NCI-H2029 treated with DMSO at 0.1 percent for 48 hours (cell line): ENCODE measurements at places on chromosomes 13 and 19.

DNA sequence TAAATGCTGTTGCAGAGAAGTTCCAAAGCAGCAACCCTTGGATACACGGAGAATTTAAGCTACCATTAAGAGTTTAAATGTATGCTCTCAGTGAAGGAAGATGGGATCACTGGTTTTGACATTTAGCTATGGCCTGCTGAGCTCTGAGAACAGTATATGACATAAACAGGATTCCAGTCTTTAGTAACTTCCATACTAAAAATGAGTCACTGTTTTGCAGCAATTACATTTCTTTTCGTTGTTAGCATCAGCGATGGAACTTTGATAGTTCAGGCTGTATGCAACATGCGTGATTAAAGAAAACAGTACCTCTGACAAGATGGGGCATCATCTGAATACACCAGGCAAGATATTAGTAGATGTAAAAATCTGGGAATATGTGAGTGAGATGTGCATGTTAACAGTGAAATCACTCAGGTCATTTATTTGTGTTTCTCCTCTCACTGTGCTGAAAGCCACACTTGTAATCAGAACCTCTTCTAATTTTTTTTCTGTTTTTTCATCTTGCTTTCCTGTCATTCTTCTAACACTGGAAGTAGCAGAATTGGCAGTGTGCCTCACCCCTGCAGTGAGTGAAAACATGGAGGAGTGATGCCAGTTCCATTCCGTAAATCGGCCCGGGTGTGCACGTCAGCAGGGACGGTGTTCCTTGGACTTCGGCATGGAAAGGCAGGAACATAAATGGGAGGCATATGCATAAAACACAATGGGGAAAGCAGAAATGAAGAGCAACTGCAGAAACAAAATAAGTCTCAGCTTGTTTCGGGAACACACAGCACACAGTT lies 361.5 kb downstream of the OXGR1 start:
- DNase-seq, result no peak

GRCh38 chr19:32824916-32825608 lies 44.5 kb downstream of the SLC7A9 start:
- DNase-seq, result no peak

DNA sequence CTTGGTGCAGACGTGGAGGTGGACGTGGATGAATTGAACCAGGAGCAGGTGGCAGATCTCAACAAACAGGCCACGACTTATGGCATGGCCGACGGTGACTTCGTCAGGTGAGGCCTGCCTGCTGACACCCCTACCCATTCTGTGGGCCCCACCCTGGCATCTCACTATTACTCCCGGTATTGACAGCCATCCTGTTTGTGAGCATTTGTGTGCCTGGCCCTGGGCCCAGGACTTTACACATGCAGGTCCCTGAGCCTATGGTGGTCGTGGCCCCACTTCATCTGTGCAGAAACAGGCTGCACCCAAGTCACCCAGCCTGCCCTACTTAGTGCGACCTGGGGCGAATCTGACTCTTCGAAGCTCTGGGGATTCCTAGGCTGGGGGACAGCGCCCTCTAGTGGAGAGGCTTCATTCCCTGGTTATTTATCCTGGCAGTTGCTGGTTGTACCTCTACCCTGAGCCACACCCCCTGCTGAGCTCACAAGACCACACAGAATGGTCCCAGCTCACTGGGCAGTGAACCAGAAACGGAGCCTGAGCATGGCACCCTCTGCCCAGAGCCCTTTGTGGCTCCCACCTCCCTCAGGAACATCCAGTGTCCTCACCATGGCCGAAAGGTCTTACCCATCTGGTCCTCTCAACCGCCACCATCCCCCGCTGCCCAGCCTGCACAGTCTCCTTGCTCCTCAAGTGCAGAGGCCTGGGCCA lies 16.9 kb downstream of the ZNF296 start:
- DNase-seq, result peak; percentile 38

DNA sequence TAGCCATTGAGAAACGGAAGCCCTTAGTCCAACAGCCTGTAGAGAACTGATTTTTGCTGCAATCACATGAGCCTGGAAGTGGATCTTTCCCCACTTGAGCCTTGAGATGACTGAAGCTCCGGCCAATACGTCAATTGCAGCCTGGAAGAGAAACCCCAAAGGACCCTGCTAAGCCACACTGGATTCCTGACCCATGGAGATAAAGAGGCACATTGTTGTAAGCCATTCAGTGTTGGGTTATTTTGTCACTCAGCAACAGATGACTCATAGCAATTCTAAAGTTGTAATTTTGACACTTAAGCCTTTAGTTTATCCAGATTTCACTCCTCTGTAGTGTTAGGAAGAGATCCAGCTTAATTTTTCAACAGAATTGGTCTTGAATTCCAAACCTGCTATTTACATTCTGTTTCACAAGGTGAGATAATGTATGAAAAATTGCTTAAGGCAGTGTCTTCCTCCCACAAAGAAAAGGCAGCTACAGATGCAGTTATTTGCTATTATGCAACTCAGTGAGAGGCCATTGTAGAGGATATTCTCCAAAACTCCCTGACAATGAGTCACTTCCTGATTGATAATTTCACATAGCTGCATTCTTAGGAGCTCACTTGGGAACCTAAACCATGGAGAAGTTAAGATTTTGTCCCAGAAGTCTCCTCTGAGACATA lies 59.4 kb upstream of the TSHZ3 start:
- no peak for DNase-seq

DNA sequence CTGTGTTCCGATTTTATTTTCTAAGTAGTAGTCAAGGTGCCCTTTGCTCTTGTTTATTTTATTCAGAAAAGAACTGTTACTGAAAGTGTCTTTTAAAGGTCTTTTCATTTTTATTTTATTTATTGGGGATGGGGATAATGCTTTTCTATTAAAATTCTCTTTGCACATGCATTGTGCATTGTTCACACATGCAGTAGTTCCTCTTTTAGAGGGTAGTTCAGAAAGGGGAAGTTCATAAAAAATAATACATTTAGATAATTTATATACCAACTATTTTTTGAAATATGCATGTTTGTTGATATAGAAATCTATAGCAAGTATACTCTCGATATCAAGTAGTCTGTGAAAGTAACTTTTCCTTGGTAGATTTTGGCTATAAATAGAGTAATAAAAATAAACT lies 3.5 kb downstream of the GPC5 start:
- DNase-seq, result no peak

- no peak for DNase-seq
These were observed 154.2 kb downstream of the TNFRSF19 start for GRCh38 chr13:23724196-23724970.

GRCh38 chr13:91323349-91323748 lies 24.1 kb upstream of the MIR17HG start:
- DNase-seq, result no peak

GRCh38 chr13:21016487-21016886 lies 44.9 kb downstream of the LATS2 start:
- DNase-seq, result no peak

DNA sequence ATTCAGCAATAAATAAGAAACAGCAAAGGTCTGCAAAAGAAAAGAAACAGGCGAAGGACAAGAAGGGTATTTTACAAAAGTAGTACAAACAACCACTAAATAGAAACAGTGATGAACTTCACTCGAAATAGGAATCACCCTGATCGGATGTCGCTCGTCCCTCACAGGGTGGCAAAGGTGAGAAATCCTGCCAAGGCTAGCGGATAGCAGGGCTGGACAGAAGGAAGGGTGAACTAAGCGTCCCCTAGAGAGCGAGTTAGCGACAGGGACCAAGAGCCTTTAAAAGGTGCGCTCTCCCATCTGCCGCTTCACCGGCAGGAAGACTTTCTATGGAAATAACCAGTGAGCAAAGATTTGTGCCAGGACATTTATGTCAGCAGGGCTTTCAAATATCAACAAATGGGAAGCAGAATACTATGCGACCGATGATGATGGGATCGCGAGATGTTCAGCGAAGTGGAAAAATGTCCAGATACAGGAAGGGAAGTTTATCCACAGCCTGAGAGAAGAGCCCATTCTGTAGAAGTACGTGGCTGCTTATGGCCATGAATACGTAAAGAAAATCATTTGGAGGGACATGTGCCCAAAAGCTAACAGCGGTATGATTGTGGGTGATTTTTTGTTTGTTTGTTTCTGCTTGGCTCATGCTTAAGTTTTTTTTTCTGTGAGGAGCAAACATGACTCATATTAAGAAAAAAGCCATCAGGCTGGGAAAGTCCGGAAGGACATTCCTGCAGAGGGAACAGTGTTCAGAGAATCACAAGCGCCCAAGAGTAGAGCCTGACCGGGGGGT lies 18.9 kb downstream of the ELAVL1 start:
- no peak for DNase-seq

DNA sequence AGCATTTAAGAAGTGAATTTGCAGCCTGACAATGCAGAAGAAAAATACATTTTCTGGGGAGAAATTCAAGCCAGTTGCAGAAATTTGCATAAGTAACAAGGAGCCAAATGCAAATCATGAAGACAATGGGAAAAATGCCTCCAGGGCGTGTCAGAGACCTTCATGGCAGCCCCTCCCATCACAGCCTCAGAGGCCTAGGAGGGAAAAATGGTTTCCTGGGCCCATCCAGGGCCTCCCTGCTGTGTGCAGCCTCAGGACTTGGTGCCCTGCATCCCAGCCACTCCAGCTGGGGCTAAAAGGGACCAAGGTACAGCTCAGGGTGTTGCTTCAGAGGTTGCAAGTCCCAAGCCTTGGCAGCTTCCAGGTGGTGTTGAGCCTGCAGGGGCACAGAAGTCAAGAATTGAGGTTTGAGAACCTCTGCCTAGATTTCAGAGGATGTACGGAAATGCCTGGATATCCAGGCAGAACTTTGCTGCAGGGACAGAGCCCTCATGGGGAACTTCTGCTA lies 16.7 kb upstream of the ITM2B start:
- DNase-seq, result no peak

DNA sequence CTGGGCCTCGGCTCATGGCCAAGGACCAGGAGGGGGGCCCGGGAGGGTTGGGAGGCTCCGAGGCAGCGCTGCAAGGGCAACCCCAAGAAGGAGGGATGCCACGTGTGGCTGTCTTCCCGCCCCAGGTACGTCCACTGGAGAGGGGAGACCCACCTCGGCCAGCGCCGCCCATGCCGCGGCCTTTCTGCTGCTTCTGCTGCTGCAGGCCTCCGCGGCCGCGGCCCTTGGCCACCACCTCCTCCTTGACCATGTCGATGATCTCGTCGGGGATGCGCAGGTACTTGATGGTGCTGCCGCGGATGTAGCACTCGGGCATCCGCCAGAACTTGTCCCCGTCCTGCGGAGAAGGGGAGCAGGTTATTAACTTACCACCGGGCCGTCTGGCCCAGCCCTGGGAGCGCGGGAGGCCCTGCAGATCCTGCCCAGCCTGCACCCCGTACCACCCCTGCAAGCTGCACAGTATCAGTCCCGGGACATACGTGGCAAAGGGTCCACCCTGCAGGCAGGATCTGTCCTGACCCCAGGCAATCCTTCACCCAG lies 13.3 kb downstream of the LSM4 start:
- DNase-seq, result no peak

DNA sequence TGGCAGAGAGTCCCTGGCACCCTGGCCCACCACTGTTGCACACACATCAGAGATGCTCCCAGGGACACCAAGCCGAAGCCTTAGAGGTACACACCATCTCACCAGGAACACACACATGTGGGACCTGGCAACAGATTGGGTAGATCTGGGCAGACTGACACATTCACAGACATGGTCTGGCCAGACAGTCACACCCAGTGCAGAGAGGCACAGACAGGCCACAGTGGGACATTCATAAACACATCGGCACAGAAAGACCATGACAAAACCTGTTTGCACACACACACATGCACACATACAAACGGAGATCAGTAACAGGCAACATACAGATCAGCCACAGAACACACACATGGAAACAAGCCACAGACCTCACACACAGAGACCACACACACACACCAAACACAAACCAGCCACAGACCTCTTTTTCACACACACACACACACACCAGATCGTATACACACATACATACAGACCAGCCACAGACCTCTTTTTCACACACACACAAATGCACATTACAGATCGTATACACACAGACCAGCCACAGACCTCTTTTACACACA lies 6.3 kb upstream of the JUNB start:
- DNase-seq, result no peak

- DNase-seq, result no peak
These were observed 35.1 kb downstream of the TMEM161A start for GRCh38 chr19:19103167-19103566.

DNA sequence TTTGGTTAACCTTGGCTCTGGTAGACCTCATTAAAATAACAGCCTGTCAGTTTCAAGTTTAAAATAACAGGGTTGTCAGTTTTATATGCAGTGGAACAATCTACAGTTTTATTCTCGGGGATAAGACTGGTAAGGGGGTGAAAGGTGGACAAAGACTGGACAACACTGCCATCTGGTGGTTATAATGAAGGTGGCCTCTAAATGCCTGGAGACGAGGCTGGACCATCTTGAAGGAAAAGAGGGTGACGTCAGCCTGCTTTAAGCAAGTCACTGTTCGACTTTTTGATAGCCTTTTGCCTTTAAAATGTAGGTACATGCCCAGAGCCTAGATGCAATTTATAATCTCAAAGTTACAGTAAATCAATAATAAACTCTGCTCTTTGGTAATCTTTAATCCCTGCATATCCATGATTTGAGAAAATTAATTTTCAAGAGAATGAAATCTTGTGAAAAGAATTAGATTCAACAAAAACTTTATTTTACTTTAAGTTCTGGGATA lies 117.0 kb downstream of the DCT start:
- peak; percentile 45 for DNase-seq

- no peak for DNase-seq
These were observed 444.6 kb upstream of the SGCG start for GRCh38 chr13:22736084-22736767.

- no peak for DNase-seq
These were observed 725 bp downstream of the FAM124A start for GRCh38 chr13:51222686-51223559.

DNA sequence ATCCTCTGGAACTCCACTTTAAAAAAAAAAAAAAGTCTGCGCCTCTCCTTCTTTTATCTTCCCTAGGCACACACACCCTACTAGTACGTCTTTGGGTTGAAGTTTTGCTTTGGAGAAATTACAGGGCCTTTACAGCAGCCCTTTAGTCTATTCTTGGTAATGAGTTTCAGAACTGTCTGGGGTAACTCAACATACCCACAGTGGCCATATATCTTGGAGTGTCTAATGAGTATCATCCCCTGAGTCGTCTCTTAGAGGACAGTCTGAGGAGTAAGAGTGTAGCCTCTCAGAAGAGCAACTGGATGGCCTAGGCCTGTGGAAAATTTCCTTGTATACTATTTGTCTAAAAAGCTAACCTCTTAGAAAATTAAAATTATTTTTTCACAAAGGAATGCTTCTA lies 6.1 kb upstream of the ZNF681 start:
- DNase-seq, result no peak
